ENCODE measurements at places on chromosomes 2 and 18.

- DNase-seq: peak; percentile 58
Measured at GRCh38 chr2:121479882-121480522, 50.7 kb upstream of the RNU4ATAC start.

- no peak for DNase-seq
Measured at GRCh38 chr2:237424544-237424943, 10.6 kb upstream of the COL6A3 start.

DNA sequence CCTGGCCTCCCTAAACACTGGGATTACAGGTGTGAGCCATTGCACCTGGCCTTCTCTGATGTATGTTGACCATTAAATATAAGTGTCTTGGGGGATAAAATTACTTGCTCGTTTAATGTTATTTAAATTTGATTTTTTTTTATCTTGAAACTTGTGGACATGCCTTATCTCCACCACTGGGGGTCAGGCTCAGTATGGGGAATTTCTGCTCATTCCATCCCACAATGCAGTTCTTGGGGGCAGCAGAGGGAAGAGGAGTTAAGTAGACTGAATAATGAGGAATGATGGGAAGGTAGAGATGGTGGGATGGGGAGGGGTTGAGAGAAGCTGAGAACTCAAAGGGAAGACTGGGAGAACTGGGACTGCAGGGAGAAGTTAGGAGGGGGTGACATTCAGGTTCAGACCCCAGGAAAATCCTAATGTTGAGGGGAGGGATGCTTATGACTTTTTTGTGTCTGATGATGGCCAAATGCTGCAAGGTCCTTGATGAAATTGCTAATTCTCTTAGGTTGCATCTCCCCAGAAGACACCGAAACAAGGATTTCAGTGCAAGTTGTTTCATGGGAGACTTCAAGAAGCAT lies 174.2 kb downstream of the MIB1 start:
- DNase-seq: peak; percentile 45

DNA sequence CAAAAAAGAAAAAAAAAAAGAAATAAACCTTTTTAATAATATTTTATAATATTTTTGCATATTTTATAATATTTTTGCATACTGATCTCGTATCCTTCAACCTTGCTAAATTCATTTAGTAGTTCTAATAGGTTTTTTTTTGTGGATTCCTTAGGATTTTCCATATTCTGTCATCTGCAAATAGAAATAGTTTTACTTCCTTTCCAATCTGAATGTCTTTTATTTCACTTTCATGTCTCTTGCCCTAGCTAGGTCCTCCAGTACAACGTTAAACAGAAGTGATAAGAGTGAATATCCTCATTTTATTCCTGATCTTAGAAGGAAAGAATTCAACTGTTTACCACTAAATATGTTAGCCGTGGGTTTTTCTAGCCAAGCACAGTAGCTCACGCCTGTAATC lies 13.7 kb downstream of the LMAN2L start:
- no peak for DNase-seq

DNA sequence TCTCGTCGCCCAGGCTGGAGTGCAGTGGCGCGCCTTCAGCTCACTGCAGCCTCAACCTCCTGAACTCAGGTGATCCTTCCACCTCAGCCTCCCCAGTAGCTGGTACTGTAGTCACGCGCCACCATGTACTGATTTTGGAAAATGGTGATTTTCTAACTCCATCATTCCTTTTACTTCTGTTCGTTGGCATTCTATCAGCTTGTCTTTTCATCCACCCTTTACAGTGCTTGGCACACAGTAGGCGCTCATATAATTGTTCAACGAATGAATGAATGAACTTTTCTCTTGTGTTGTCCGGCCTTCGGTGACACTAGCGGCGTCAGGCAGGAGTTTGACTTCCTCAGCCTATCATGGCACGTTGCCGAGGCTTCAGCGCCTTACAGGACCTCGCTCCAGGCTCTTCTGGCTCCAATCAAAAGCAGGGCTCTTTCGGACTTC lies 373 bp upstream of the MTHFD2 start:
- no peak for DNase-seq

DNA sequence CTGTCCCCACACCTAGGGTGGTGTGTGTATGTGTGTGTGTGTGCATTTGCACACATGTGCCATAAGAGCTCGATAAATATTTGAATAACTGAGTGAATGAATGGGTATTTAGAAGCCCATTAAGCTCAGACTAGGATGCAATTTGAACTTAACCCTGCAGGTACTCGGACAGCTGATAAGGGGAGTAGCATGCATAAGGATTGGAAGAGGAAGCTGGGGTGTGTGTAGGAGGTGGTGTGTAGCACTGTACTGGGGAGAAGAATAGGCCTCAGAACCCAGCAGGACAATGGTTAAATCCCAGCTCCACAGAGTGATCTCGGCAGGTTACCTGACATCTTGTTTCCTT lies 1.8 kb upstream of the KCNF1 start:
- DNase-seq: no peak

DNA sequence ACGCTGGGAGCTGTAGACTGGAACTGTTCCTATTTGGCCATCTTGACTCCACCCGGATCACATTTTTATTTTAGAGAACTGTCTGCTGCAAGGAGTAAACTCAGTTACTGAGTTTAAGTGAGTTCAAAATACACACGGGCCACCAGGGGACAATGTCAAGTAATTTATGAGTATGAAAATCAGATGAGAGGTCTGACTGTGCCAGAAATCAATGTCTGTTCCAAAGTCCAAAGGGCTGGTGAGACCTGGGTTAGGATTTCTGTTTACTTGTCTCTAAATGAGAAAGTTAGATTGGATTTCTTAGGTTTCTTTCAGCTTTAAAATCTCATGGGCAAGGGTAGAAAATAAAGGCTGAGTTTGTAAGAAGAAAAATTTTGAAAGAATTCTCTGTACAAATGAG lies 465.8 kb upstream of the MEIS1 start:
- DNase-seq: no peak

DNA sequence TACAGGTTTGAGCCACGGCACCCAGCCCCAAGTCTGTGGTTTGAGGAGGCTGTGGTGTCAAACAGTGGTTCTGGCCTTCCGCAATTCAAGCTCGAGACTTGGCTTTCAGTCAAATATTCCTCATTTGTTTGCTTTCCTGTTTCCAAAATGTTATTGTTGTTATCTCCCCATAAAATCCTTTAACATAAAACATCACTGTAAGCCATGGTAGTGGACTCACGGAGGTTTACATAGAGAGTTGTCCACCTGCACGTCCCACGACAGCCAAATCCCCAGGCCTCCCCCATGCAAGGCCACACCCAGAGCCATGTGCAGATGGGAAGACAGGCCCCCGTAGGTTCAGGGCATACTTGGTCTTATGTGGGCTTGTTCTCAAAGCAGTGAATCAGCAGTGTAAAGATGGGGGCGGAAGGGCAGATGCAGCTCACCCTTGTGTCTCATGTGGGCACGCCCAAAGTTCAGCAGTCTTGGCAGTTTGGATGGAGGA lies 18.9 kb upstream of the ST3GAL5 start:
- DNase-seq: no peak

- no peak for DNase-seq
Measured at GRCh38 chr2:12284037-12284436, 432.7 kb upstream of the TRIB2 start.

DNA sequence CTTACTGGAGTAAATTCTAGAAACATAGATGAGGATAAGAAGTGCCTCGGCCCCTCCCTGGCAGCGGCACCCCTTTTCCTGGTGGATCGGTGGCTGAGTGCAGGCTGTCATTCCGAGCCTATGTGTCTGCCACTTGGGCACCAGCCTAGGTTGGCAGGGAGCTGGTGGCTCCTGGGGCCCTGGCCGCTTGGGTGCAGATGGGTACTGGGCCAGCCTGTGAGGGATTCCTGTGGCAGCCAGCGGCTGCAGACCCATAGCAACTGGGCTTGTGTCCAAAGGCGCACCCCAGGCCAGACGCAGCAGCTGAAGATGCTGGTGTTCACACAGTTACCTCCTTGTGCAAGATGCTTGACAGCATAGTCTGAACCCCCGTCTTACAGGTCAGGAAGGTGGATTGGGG lies 2.8 kb downstream of the SNORC start:
- DNase-seq: no peak

- no peak for DNase-seq
Measured at GRCh38 chr2:241802421-241803318, 6.3 kb upstream of the NEU4 start.

GRCh38 chr2:70966681-70967080 lies 11.7 kb upstream of the ANKRD53 start:
- no peak for DNase-seq
